ENCODE measurements at places on chromosomes 2 and 18.
A peak's percentile ranks its signal among the peaks of the same experiment; 100 is the strongest.

DNA sequence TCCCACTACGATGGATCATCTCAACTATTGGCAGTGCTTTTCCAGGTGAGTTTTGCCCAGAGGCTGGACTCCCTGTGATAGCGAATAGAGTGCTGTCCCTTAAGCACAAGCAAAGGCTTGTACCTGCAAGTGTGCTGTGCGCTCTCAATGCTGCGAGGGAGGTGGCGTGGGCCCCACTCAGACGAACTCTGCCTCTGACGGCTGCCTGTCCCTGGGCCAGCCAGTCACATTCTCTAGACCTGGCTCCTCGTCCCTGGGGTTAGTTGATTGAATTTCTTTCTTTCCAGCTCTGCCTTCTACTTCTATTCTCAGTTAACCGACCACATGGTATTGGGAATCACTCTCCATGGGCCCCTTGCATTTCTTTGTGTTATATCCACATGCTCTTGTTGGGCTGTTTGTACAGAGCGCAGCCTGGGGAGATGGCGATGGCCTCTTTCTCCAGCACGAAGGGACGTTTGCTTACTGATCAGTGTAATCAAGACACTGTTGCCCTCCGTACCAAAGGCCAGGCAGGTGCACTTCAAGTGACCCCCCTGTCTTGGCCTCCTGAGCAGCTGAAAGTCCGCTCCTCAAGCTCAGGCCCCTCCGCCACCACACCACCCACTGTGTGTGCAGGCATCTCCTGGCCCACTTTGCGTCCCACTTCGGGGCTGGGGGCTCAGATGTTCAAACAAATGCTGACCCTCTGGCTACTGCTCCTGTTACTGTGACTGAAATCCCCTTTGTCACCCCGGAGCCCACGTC lies 151.3 kb downstream of the ZNF236 start:
- no peak for DNase-seq

- no peak for DNase-seq
Measured at GRCh38 chr2:38702413-38702812, 36.5 kb downstream of the GALM start.

DNA sequence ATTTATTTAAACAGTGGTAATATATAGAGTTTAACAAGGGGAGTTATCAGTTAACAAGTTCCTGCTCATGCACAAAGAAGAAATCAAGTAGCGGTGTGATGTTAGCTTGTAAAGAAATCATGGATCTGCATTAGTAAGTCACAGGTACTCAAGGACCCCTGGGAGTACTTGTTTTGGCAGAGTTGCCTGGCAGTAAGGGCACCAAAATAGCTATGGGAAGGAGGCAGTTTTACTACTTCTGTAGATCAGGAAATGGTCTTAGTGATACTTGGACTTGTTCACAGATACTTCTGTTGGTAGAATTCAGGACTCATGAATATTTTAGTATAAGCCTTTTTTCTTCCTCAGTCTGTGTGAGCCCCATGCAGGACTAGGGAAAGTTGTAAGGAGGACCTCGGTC lies 107.3 kb upstream of the IL1R2 start:
- no peak for DNase-seq

DNA sequence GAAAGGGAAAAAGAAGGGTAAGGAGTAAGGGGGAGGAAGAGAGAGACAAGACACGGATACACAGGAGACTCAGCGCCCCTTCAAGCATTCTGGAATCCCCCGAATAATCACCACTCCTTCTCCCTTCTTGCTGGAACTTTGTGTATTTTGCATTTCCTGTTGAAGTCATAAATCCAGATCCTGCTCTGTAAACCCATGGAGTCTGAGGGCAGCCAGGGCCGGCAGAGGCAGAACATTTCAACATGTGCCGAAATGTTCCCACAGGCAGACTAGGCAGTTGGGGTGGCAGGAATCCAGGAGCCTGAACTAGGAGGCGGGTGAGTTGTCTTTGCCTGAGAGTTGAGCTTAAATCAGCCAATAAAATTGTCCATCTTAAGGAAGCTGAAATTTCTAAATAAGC lies 193.1 kb downstream of the SH3RF3 start:
- peak; percentile 99 for DNase-seq

GRCh38 chr18:24741965-24742724 lies 281.7 kb downstream of the HRH4 start:
- no peak for DNase-seq

GRCh38 chr2:71901466-71901865 lies 246.2 kb downstream of the CYP26B1 start:
- DNase-seq, result no peak

DNA sequence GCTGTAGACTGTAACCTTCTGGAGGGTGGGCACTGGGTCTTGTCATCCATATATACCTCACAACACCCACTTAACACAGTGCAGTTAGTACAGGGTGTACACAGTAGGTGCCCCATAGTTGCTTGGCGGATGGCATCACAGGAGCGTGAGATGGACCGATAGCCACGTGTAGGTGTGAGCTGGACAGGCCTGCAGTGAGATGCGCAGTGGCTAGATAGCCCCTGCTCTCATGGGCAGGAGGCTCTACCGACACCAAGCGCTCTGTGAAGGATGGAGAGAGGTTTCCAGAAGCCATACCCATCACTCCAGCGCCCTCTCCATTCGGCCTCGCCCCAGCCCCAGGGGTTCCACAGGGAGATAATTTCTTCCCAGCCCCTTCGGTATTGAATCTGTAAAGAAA lies 49.5 kb downstream of the CAPN13 start:
- DNase-seq, result no peak

- DNase-seq, result no peak
Measured at GRCh38 chr2:219209236-219210195, 2.9 kb downstream of the ZFAND2B start.

- no peak for DNase-seq
Measured at GRCh38 chr2:204628926-204629712, 83.8 kb downstream of the PARD3B start.

GRCh38 chr2:30371028-30371689 lies 75.9 kb upstream of the LCLAT1 start:
- peak; percentile 19 for DNase-seq

- DNase-seq, result no peak
Measured at GRCh38 chr2:189802396-189802912, 18.2 kb downstream of the PMS1 start.

GRCh38 chr2:100702438-100703109 lies 117.4 kb upstream of the NPAS2 start:
- no peak for DNase-seq

DNA sequence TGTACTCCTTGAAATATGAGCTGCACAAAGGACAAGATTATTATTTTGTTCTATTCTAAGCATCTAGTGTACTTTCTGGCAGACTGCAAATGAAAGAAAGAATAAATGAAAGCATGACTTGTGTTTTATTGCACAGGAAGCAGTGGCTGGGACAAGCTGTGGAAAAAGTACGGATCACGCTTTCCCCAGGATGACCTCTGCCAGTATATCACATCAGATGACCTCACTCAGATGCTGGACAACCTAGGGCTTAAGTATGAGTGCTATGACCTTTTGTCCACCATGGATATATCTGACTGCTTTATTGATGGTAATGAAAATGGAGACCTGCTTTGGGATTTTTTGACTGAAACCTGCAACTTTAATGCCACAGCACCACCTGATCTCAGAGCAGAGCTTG lies 49.4 kb downstream of the HNMT start:
- DNase-seq, result no peak

DNA sequence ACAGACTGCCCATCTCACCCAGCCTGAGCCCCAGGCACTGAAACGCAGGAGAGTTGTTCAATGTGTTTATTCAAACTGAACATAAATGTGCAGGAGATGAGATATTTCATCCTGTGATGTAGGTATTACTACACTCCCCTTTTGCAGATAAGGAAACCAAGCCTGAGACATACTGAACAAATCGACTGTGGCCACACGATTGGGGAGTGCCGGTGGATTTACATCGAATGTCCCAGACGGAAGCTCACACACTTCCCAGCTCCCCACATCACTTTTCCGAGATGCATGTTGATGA lies 94.8 kb upstream of the ALKAL2 start:
- DNase-seq, result no peak

DNA sequence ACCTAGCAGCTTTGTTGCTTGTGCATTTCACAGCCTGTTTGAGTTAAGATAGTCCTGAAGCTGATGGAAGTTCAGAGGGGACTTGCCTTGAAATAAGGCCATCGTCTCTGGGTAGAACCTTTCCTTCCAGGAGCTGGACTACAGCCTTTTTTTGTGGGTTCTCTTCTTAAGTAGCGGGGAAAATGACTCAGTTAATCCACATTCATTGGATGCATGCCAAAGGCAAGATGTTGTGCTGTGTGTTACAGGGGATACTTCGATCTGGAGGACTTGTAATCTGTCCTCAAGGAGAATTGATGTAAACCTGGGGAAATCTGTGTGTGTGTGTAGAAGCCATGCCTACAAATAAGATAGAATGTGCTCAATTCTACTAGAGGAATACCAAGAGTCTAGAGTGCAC lies 46.8 kb downstream of the RPIA start:
- DNase-seq, result no peak

- DNase-seq, result no peak
Measured at GRCh38 chr2:217184242-217184641, 324.4 kb upstream of the TNP1 start.

GRCh38 chr2:98507891-98508708 lies 63.4 kb downstream of the INPP4A start:
- peak; percentile 80 for DNase-seq

GRCh38 chr2:161358838-161359237 lies 50.6 kb downstream of the PSMD14 start:
- no peak for DNase-seq

GRCh38 chr18:49227441-49228165 lies 232.8 kb downstream of the DYM start:
- DNase-seq, result no peak

DNA sequence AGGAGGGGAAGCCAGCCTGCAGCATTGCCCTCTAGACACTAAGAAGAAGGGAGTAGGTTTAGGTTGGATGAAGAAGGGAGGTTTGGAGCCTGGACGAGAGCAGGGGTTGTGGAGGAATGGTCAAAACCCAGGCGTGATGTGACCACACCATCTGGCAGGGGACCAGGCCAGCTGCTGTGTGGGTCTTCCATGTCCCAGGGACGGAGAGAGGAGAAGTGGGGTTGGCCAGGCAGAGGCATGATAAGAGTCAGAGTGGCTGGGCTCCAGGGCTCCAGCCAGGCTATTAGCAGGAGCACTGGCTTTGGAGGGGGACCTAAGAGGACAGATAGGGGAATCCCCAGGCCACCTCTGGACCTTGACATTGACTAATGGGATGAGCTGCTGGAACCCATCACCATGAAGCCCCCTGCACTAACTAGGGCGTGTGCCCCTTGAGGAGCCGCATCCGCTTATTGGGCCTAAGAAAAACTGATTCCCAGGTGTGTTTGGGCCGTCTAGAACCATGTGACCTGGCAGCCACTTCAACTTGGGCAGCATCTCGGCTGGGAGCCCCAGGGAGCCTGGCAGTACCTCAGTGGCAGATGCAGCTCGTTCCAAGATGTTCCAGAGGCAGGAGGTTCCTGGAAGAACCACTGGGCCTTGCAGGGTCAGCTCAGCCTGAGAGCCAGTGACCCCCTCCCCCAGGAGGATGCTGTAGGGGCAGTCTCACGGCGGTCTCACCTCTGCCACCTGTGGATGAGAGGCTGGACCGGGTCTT lies 235.1 kb downstream of the AGAP1 start:
- DNase-seq, result no peak

GRCh38 chr2:212752730-212753351 lies 214.2 kb upstream of the ERBB4 start:
- DNase-seq, result no peak

DNA sequence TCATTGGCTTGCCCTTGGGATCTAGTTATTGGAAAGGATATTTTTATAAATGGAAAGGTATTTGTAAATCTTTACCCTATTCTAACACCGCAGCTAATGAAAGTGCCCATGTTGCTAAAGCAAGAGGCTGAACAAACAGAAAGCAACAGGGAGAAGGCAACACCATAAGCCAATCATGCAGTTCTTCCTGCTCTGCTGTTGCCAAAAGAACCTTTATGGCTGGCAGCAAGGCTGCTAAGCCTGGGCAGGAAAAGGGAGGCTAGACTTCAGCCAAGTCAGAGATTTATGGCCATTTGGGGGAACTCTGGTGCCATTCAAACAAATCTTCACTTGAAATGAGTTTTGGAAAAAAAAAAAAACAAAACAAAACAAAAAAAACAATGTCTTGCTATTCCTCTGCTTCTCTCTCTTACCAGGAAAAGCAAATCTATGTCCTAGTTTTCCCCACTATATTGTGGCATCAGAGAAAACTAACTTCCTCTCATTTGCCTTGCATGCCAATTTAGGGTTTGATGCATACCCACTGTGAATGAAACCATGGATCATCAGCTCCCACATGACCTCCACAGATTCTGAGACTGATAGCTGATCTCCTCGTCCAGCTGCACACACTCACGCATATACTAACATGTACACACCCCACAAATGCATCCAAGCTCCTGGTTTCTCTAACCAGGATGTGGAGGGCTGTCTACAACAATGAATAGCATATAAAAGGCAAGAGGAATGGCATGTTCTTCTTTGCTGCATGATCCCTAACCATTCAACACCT lies 179.3 kb downstream of the C1D start:
- DNase-seq, result no peak

DNA sequence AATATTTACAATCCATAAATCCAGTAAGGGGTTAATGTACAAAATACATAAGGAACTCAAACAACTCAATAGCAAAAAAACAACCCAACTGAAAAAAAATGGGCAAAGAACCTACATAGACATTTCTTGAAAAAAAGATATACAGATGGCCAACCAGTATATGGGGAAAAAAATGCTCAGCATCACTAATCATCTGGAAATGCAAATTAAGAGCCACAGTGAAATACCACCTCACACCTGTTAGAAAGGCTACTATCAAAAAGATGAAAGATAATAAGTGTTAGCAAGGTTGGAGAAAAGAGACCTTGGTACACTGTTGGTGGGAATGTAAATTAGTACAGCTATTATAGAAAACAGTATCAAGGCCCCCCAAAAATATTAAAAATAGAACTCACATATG lies 14.6 kb downstream of the AP1S3 start:
- DNase-seq, result no peak

GRCh38 chr18:5546660-5547059 lies 2.9 kb upstream of the EPB41L3 start:
- DNase-seq, result peak; percentile 49

GRCh38 chr18:76367168-76368125 lies 127.6 kb downstream of the ZNF516 start:
- DNase-seq, result no peak

GRCh38 chr2:187434342-187434785 lies 13.7 kb downstream of the CALCRL start:
- no peak for DNase-seq

GRCh38 chr18:3873698-3874097 lies 423.7 kb downstream of the TGIF1 start:
- DNase-seq, result no peak
